ENCODE measurements at places on chromosomes 12 and 14. TPM values are rescaled to one million over a fixed set of nuclear protein-coding genes. Genes with fewer than 3 reads are reported as not detected.

Gene SIX6
- total RNA-seq, result not detected

Gene A2M
- 550 TPM for total RNA-seq

- no peak for DNase-seq
Observed at GRCh38 chr14:60589442-60589841, 59.8 kb downstream of the SIX1 start.

- no peak for DNase-seq
Observed at GRCh38 chr14:81172353-81172752, 48.4 kb downstream of the GTF2A1 start.

DNA sequence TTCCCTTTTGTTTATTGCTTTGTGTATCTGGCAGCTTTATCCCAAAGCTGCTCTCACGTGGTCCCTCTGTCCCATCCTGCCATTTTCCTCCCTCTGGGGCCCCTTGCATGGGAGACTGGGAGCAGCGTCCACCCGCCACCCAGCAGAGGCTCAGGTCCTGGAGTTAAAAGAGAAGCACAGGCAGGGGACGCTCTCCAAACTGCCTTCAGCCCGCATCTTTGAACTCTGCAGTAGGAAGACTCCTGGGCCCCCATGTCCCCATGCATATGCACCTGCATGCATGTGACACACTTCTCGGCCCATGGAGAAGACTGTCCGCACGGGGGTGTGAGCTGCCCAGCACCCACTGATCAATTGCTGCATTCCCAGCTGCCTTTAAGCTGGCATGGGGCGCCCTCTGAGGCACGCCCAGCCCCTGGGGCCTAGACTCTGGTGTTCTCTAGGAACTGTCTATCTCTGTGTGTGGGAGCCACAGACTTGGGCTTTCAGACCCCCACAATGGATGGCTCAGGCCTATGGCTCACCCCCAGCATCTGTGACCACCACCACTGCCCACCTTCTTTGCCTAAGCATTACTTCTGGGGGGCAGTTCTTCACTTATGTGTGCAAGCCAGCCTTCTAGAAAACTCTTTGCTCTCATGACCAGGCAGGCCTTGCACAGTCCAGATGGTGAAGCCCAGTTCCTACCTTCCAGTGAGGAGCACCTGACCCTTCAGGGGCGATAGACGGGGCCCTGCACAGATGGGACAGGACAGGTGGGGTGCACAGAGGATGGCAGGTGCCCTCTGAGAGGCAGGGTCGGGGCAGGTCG, 96.1 kb upstream of the DIO3 start:
- DNase-seq, result no peak

Gene SEC23A
- total RNA-seq, result 72.3 TPM

- DNase-seq, result no peak
Observed at GRCh38 chr12:113027726-113028125, 28.8 kb upstream of the DTX1 start.

DNA sequence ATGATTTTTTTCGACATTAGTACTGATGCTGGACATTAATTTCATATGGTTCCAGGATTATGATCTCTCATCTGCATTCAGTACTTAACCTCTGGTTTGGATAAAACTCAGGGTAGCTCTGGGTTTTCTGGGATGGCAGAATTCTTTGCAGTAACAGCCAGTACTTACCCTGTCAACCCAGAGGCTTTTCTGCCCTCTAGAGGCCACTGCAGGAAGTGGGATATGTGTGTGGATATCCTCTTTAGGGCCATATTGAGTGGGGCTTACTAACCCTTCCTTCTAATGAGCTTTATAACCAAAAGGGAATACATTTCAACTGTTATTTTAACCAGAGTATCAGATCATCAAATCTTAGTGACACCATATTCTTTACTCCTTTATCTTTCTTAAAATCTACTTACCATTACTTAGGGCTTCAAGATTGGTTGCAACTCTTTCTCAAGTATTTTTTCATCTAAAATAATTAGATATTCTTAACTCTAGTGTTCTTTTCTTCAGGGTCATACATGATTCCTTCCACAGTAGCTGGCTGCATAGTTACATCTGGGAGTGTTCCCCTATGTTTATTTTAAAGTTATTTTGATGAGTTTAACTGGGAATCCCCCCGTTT, 488.0 kb upstream of the STXBP6 start:
- DNase-seq, result peak; percentile 30

GRCh38 chr14:99246536-99247097, 25.4 kb downstream of the BCL11B start:
- DNase-seq, result no peak

- DNase-seq, result no peak
Observed at GRCh38 chr12:118371321-118372282, 1.1 kb downstream of the TAOK3 start.

Gene AMN
- total RNA-seq, result 204 TPM

Gene POU6F1
- total RNA-seq, result 12.4 TPM

GRCh38 chr12:123364532-123365024, at the start of gene SBNO1:
Gene SBNO1 (minus strand): TSS chr12:123364847. CDS start chr12:123350441, 14,406 bp downstream.
- DNase-seq, result peak; percentile 90

- DNase-seq, result no peak
Observed at GRCh38 chr14:23358553-23359166, 6.0 kb upstream of the SLC22A17 start.

Gene NTF3
- 0.46 TPM for total RNA-seq

DNA sequence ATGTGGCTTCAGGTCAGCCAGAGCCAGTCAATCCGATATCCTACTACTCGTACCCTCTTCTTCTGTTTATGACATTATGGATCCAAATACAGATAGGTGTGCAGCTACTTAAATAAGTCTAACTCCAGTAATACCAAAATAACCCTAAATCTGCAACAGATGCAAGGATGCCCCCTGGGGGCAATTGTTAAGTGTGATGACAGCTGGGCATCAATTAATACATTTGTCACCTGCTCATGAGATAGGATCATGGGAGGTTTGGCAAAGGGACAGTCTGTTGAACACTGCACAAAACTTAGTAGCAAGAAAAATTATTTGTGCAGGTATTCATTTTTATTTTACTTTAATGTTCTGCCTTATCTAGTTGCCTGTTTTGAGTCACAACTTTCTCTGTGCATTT, 83.2 kb downstream of the SLC38A6 start:
- no peak for DNase-seq

Gene FZD10
- total RNA-seq, result 1.1 TPM

- DNase-seq, result no peak
Observed at GRCh38 chr14:56731187-56731586, 79.1 kb downstream of the OTX2 start.

Gene HHIPL1
- 5.3 TPM for total RNA-seq

GRCh38 chr12:76026643-76027063, 4.9 kb downstream of the PHLDA1 start:
- DNase-seq, result no peak

DNA sequence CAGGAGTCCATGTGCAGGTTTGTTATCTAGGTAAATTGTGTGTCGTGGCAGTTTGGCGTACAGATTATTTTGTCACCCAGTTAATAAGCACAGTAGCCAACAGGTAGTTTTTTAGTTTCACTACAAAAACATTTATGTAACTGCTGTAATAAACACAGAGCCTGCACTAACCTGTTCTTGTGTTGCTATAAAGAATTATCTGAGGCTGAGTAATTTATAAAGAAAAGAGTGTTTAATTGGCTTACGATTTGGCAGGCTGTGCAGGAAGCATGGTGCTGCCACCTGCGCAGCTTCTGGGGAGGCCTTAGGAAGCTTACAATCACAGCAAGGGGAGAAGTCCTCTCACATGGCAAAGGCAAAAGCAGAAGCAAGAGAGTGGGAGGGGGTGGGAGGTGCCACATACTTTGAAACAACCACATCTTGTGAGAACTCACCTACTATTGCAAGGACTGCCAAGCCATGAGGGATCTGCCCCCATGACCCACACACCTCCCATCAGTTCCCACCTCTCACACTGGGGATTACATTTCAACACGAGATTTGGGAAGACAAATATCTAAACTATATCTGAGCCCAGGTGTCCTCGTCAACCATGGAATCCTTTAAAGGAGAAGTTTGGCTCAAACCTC, 266.4 kb upstream of the GRIP1 start:
- no peak for DNase-seq

Gene TPPP2
- 0.81 TPM for total RNA-seq

DNA sequence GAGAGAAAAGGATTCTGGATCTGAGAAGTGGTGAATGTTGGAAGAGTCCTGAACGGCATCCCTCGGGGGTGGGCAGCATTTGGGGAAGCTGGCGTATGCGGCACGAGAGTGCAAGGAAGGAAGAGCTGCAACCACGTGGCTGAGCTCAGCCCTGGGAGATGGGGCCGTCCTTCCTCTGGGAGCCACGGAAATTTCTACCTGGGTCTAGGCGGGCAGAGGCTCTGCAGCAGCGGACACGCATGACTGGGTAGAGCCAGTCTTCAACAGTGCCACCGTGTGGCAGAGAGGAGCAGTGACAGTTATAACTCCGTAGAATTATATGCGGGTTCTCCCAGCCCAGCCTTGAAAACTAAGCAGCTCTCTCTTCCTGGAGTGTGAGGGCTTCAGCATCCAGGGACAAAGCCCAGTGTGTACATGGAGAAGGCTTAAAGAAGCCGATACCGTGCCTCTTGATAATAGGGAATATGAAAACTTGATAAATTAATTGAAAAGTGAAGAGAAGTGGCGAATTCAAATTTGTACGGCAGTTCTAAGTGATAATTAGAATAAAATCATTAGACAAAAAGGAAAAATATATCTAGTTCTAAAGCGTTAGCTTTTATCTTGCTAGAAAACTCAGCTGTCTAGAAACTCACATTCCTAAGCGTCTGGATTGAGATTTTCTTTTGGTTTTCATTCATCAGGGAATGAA, 82.9 kb upstream of the STXBP6 start:
- DNase-seq, result peak; percentile 73

DNA sequence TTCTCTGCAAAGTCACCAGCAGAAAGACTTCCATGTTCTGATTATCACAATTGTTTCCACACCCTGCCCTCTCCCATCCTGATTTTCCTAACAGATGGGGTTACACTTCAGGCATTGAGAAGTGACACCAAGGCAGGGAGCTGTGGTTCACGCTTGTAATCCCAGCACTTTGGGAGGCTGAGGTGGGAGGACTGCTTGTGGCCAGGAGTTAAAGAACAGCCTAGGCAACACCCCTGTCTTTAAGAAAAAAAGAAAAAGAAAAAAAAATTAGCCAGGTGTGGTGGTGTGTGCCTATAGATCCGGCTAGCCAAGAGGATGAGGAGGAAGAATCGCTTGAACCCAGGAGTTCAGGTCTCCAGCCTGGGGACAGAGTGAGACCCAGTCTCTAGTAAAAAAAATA, 5.2 kb downstream of the PPP1CC start:
- no peak for DNase-seq

DNA sequence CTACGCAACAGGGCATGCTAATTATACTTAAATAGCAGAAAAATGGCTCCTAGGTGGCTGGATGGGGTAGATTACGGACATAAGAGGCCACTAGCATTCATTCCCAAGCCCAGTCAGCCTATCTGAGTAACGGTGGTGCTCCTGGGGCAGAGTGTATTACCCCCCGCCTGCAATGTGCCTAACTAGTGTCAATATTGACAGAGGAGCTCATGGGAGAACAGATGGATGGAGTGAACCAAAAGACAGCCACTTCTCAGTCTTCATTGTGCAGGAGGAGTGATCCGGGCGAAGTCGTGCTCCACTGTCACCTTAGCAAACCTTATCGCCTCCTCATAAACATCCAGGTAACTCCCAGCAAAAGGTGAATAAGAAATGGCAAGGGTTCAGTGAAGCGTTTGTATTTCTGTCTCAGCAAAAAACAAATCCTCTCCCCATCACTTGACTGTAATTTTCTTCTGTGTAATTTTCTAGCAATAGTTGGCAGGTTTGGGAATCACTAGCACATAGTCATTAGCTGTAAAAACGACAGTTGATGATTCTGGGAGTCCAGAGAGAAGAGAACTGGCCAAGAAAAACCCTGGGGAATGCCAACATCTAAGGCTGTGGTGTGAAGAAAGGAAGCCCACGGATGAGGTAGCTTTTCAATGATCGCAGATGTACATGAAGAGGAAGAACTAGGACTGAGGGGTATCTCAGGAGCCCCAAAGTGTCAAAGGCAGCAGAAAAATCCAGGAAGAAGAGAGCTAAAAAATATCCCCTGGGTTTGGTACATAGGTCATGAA, 126.6 kb upstream of the BCL2L14 start:
- DNase-seq, result no peak

DNA sequence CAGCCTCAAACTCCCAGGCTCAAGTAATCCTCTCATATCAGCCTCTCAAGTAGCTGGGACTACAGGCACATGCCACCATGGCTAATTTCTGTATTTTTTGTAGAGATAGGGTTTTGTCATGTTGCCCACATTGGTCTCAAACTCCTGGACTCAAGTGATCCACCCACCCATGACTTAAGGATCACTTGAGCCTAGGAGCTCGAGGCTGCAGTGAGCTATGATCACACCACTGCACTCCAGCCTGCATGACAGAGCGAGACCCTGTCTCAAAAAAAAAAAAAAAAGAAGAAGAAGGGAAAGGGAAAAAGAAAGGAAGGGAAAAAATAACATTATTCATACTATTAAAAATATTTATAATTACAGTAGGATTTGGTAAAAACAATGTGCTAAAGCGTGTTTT, 19.2 kb downstream of the EPS8 start:
- DNase-seq, result no peak

DNA sequence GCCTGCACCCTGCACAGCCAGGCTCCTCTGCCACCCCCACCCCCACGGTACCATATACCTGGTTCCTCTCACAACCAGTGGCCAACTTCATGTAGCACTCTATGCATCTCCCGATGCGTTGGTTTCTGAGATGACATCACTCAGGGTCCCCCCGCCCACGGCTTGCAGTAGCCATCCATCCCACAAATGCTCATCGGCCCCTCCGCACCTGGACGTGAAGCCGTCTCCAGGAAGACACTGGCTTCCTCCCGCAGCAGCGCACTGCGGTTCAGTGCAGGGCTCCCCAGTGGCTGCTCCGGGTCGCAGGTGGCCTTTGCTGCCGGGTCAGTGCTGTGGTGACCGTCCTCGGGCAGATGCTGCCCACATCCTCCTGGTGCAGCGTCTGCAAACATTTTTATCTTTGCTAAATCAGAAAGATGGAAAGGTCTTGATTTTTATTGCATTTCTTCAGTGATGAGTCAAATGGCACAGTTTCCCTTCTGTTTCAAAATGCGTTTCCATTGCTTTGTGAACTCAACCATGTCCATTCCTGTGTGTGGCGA, 27.5 kb upstream of the MMP17 start:
- no peak for DNase-seq

DNA sequence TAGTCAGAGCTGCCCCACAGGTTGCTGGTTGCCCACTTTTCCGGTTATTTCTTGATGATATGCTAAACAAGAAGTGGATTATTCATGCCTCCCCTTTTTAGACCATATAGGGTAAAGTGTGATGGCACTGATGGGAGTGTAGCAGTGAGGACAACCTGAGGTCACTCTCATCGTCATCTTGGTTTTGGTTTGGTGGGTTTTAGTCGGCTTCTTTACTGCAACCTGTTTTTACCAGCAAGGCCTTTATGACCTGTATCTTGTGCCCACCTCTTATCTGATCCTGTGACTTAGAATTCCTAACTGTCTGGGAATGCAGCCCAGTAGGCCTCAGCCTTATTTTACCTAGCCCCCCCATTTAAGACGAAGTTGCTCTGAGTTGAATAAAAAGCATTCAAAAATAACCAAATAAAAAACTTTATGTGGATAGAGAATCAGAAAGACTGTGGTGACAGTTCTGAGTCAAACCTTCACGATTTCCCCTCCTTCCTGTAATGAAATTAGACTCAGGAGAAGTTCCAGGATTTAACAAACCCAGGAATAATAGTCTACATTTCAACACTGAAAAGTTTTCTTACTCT, 144.2 kb downstream of the PAWR start:
- DNase-seq, result no peak

Gene KIF26A
- 3.7 TPM for total RNA-seq

Gene HOTAIR
- not detected for total RNA-seq

Gene OVCH1
- not detected for total RNA-seq

Data from mucosa of gallbladder (tissue), 1 donor.